ENCODE measurements at places on chromosomes 11 and 22.

DNA sequence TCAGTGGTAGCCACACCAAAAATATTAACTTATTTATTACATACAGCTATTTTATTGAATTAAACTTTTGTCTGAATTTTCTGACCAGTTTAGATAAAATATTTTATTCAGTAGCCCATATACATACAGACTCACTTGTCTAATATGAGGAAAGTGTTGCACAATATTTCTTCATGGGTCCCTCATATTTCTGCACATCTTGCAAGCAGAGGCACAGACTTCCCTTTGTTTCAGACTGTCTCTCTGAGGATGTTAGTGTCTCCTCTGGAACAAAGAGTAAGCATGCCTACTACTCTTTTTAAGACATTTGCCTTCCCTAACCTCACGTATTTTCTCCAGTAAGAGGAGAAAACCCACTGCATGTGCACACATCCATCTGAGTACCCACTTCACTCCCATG, 81.2 kb downstream of the OR5AK2 start:
- peak; percentile 9 for DNase-seq

DNA sequence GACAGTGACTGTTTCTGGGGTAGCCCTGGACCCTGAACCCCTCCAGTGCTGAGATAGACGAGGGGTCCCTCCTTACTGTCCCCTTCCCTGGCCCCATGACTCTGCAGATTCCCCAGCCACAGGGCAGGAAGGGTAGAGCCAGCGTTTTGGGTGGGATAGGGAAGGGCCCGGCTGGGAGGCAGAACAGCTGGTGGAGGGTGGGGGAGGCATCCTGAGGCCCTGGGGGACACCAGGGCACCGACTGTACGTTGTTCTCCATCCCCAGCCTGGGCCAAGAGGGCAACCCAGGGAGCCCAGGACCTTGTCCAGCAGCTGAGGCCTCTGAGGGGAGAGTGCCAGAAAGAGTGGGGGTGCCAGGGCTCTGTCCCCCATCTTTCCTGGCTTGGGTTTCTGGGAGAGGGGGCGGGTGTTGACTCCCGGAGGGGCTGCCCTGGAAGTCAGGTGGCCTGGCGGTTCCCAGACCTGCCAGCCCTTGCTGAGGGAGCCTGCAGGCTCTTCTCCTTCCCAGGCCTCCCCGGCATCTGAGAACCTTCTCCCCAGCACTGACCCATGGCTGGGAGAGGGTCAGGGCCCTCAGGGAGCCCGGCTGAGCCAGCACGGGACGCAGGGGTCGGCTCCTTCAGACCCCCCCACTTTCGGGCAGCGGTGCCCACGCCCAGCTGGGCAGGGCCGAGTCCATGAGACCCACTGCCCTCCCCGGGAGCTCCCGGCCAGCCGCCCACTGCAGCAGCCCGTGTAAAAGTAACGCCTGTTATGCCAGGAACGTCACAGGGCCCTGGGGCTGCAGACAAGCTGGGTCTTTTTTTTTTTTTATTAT, 30.3 kb downstream of the IGF2 start:
- no peak for DNase-seq

GRCh38 chr11:8746331-8746974, 63.9 kb downstream of the RPL27A start:
- DNase-seq: no peak

GRCh38 chr22:41263704-41264103, 22.3 kb downstream of the RANGAP1 start:
- DNase-seq: no peak

DNA sequence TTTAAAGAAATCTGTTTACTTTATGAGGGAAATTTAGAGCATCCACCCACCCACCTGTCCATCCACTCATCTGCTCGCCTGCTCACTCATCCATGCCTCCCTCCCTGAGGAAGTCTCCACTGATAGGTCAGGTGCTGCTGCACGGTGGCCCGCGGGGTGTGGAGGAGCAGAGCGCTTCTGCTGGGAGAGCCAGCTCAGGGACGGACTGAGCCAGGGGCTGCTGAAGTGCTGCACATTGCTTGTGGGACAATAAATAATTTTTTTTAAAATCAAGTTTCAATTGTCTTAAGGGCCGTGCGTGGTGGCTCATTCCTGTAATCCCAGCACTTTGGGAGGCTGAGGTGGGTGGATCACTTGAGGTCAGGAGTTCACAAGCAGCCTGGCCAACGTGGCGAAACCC, 148.9 kb downstream of the TBC1D22A start:
- DNase-seq: no peak

DNA sequence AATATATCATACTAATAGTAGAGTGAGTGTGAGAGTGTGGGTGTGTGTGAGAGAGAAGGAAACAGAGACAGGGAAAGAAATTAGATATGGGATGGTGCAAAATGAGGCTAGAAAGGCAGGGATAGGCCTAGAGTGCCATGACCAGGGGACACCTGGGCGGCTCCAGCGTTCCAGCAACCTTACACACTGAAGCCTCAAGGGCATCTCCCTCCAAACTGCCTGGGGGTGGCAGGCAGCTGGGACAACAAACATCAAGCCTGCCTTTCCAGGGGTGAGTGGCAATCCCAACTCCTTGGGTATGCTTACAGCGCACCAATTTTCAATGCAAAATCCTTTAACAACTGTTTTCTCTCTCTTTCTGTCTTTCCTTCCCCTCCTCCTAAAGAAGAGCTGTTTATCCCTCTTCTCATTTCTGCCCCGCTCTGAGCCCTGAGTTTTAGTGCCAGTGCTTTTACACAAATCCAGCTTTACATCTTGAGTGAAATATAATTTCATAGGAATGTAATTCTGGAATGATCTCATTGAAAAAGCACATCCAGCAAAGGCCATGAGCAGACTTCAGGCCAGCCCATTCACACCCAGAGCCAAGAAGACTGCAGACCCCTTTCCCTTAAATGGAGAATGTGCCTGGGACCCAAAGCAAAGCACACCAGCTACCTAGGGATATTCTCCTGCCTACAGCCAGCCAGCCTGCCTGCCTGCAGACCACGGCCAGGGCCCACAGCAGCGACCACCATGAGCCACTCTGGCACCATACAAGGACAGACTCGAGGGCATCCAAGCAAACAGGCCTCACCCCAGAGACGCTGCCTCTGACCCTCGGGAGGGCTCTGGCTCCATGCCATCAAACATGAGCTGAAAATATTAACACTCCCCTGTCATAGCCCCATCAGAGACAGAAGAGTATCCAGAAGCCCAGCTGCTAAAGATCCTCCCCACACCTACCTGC, 90.3 kb downstream of the RPL27A start:
- DNase-seq: no peak

DNA sequence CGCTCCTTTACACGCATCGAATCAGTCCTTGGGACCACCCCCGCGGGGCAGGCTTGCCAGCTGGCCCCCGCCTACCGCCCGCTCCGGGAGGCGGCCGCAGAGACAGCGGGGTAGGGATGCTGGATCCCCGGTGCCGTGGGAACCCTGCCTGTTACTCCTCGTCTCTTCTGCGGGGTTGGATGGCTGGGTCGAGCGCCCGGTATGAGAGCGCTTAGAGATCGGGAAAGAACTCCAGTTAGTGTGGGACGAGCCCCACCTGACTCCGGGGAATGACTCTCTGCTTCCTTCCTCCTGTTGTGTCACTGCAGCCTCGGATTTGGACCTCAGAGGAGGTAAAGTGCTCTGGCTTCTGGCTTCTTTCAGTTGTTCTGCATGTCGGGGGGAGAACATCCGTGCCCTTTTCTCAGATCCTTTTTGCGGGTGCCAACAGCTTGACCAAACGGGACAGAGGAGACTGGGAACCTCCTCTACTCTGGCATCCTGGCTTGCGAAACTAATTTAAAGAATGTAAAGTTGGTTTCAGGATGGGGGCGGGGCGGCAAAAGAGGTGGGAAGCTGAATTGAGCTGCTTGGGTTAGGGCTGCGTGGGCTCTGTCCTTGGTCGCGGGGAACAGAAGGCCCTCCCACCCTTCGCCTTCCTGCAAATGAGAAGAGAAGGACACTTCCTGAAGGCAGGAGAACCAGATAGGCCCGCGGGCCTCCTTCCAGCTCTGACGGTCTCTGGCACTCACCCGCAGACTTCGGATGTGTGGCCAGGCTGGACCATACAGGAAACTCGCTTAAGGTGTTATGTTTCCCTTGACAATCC, 938 bp downstream of the LAYN start:
- DNase-seq: no peak

DNA sequence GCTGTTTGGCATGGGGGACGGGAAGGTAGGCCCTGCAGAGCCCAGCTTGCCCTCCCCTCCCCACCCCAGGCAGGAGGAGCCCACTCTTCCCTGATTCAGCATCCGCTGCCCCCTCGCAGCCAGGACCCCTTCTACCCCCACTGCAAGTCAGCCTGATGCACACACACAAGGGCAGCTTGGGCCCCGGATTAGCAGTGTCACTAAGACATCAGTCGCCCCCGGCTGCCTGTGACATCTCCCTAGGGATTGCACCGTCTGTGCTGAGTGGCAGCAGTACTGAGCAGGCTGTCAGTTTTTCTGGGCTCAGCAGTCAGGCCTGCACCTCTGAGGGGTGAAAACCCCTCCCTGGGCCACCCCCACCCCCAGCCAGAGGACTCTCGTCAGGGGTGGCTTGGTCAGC, 30.4 kb upstream of the SYT7 start:
- DNase-seq: no peak

- DNase-seq: no peak
Measured at GRCh38 chr11:117313091-117313490, 3.0 kb downstream of the BACE1 start.

DNA sequence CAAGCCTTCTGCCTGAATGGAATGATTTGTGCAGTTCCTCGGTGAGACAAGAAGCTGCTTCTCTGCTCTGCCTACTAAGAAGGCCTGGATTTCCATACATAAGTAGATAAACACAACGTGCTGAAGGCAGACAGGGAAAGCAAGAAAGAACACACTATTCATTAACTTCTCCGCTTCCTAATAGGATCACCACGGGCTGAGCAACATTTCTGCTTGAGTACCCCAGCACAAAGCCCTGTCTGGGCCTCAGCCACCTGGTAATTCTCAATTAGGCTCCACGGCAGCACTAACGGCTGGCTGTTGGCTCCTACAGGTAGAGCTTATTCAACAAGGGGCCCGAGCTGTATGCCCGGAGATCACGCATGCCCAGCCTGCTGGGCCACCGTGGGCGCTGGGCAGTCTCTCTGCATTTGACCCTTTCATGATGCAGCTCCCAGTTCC, 1156.6 kb downstream of the TBC1D22A start:
- DNase-seq: no peak

DNA sequence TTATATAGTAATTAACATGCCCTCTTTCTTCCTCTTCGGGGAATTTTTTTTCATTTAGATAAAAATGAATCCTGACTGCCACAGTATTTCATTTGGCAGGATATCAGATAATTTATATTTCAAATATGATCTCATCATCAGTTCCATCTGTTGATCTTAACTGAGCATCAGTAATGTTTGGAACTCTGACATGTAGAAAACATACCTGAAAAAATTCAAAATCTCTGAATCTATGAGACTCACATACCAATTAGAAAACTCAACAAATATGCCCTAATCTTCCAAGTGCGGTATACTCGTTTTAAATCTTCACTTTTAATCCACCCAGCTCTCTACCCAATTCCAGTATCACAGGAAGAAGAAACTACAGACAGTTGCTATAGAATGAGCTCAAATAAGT, 161.9 kb downstream of the MSANTD4 start:
- DNase-seq: no peak
